ENCODE measurements at places on chromosomes 6 and 20. TPM values are rescaled to one million over a fixed set of nuclear protein-coding genes. Genes with fewer than 3 reads are reported as not detected.

The LAMA4 gene
- total RNA-seq = 1.7 TPM

The SOBP gene
- total RNA-seq = 0.91 TPM

The COL9A1 gene
- total RNA-seq = 0.05 TPM

The SMLR1 gene
- not detected for total RNA-seq

The OR2J3 gene
- not detected for total RNA-seq

The SSTR4 gene
- 0.12 TPM for total RNA-seq

The PRRT1 gene
- total RNA-seq = 0.69 TPM

The BACH2 gene
- total RNA-seq = 0.70 TPM

The TP53TG5 gene
- not detected for total RNA-seq

The SMIM13 gene
- total RNA-seq = 15.8 TPM

The NRSN1 gene
- total RNA-seq = not detected

The HTR1E gene
- not detected for total RNA-seq

The DHX16 gene
- total RNA-seq = 29.6 TPM

The CCDC170 gene
- total RNA-seq = 0.18 TPM

The PREP gene
- 36.1 TPM for total RNA-seq

The HLA-DQB1 gene
- total RNA-seq = not detected

The PCED1A gene
- 30.2 TPM for total RNA-seq

The NHSL1 gene
- 2.6 TPM for total RNA-seq

The ZNF311 gene
- total RNA-seq = 0.07 TPM

The TRERF1 gene
- 8.0 TPM for total RNA-seq

Measured in A549 treated with CORT108297 at 1 μM for 4 hours (cell line).